ENCODE measurements at places on chromosomes 3 and 15.

- DNase-seq = no peak
Measured at GRCh38 chr3:196634224-196634623, 5.3 kb upstream of the NRROS start.

GRCh38 chr3:179149406-179149867 lies 1.3 kb downstream of the PIK3CA start:
- peak; percentile 30 for DNase-seq

- no peak for DNase-seq
Measured at GRCh38 chr3:63918321-63918720, 6.1 kb upstream of the SCAANT1 start.

DNA sequence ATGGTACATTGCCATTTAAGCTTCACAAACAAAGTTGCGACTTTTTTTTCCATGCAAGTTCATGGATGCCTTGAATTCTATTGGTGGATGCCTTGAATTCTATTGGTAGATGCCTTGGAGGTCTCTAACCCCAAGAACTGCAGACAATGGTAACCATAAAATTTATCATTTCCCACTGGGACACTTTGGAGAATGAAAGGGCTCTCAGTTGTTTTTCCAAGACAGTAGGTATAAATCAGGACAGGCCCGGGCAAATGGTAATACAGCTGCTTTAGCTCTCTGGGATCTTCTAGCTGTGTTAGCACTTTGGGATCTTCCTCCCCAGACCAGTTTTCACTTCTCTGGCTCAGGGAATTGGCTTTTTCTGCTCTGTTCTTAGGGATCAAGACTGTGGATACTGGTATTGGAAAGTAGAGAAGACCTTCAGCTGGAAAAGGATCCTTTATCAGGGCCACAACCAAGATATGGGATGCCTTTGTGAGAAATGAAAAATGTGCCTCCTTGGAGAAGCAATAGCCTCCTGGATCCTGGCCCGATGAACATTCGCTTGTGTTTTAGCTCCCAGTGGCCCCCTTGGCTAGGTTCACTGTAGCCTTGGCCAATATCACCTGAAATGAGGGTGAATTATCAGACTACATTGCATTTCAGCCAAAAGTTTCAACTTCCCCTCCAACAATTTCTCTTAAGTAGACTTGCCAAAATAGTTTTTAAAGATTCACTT lies 8.3 kb downstream of the LRRC3B start:
- no peak for DNase-seq

- no peak for DNase-seq
Measured at GRCh38 chr15:82642656-82643055, 4.5 kb downstream of the CPEB1 start.

DNA sequence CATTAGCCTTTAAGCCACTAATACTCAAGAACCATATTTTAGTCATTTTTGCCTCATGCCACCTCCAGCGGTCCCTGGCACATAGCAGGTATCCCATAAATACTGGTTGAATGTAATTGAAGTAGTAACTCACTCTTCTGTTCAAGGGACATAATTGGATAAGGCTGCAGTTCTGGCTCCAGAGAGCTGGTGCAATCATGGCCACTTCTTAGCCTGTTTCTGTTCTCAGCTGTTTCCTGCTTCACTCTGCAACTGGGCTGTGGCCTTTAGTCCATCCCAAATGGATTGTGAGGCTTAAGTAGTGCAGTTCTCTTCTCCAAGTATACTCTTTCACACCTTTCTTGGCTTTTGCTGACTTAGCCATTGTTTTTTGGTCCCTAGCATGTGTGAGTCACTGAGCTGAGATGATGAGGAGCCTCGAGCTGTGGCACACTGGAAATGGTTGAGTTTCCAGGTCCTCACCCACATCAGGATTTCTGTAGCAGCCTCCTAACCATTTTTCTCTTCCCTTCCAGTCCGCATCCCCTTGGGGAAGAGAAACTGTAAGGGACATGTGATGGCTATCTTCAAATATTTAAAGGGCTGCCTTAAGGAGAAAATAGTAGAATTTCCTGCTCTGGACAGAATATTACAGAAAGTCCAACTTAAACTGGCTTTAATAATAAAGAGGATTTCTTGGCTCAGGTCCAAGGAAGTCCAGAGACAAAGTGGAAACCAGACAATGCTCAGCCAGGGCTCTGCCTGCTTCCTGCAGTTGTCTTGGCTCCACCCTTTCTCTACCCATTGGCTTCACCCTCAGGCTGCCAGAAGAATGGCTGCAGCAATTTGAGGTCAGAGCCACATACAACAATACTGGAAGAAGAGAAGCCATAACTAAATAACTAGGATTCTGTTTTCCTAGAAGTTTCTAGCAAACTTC lies 305.4 kb upstream of the ROPN1 start:
- DNase-seq = peak; percentile 50

DNA sequence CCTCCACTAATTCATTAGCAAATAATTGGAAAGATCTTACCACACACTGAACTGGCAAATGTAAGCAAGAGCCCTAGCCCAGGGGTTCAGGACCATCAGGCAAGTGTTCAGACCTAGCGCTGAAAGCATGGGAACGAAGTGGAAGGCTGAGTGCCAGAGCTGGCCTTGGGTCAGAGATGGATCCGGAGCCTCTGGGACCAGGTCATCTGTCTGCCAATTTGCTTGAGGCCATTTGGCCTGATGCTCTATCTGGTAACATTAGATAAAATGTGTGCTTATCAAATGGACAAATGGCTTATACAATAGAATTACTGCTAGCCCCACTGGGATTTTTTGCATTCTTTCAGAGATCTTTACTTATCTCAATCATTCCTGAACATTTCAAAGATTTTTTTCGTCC lies 1.4 kb upstream of the TMC3 start:
- no peak for DNase-seq

- no peak for DNase-seq
Measured at GRCh38 chr3:19473971-19474580, 325.8 kb downstream of the KCNH8 start.

DNA sequence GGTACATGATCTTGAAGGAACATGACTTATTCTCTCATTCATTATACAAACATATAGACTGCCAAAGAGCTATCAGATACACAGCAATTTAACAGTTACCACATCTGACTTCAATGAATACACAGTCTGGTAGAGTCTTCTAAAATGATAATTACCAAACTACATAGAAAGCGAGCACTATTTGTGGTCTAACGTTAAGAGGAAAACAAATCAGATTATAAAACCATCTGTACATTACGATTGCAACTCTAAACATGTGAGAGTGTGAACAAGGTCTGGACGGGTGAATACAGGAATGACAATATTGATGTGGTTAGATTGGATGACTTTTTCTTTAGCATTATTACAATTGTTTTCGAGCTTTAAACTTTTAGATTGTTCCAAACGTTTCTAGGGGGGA lies 16.3 kb downstream of the CX3CR1 start:
- no peak for DNase-seq

GRCh38 chr3:61650276-61650675 lies 88.9 kb downstream of the PTPRG start:
- no peak for DNase-seq

- no peak for DNase-seq
Measured at GRCh38 chr3:115876876-115877614, 253.7 kb downstream of the GAP43 start.

GRCh38 chr15:38743147-38743546 lies 178.5 kb upstream of the RASGRP1 start:
- DNase-seq = no peak

- DNase-seq = no peak
Measured at GRCh38 chr3:98038286-98038685, 3.2 kb upstream of the GABRR3 start.

- DNase-seq = peak; percentile 11
Measured at GRCh38 chr15:94412979-94413746, 181.8 kb downstream of the MCTP2 start.

GRCh38 chr3:88041005-88041404 lies 17.8 kb downstream of the CGGBP1 start:
- DNase-seq = no peak

GRCh38 chr15:99718421-99718820 lies 14.8 kb downstream of the LYSMD4 start:
- DNase-seq = no peak

GRCh38 chr3:182129740-182130139 lies 418.0 kb downstream of the SOX2 start:
- DNase-seq = no peak
